ENCODE measurements at places on chromosomes 3 and 15. TPM values are rescaled to one million over a fixed set of nuclear protein-coding genes. Genes with fewer than 3 reads are reported as not detected.
A peak's percentile ranks its signal among the peaks of the same experiment; 100 is the strongest.

- no peaks in the 10 kb centered on the region for H3K4me1 ChIP-seq
- DNase-seq, result peak; percentile 12
- no peak overlapping the region for H3K27ac ChIP-seq
- H3K27me3 ChIP-seq, result no peaks in the 10 kb centered on the region
- no peak overlapping the region for H3K4me3 ChIP-seq
Measured at GRCh38 chr15:83869341-83869740, 215.4 kb downstream of the ADAMTSL3 start.

Gene TMEM207
- not detected for total RNA-seq

DNA sequence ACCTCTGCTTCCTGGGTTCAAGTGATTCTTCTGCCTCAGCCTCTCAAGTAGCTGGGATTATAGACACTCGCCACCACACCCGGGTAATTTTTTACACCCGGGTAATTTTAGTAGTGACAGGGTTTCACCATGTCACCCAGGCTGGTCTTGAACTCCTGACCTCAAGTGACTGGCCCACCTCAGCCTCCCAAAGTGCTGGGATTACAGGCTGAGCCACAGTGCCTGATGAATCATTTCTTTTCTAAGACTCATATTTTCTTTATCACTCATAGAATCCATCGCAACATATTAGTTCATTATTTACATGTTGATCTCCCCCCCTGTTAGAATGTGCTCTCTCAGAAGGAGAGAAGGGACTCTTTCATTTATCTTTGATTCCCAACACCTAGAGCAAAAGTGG lies 109.5 kb upstream of the PTPRG start:
- no peak for DNase-seq
- H3K27me3 ChIP-seq, result no peaks in the 10 kb centered on the region
- H3K4me3 ChIP-seq, result no peak overlapping the region
- peaks cover 21% of the 10 kb centered on the region for H3K4me1 ChIP-seq
- H3K27ac ChIP-seq, result no peak overlapping the region
- H3K36me3 ChIP-seq, result no peaks in the 10 kb centered on the region

- H3K27me3 ChIP-seq, result no peaks in the 10 kb centered on the region
- DNase-seq, result no peak
- no peak overlapping the region for H3K27ac ChIP-seq
- no peak overlapping the region for H3K4me3 ChIP-seq
- H3K4me1 ChIP-seq, result peaks cover 11% of the 10 kb centered on the region
- no peaks in the 10 kb centered on the region for H3K36me3 ChIP-seq
Measured at GRCh38 chr15:60347480-60348049, 50.2 kb downstream of the ANXA2 start.

DNA sequence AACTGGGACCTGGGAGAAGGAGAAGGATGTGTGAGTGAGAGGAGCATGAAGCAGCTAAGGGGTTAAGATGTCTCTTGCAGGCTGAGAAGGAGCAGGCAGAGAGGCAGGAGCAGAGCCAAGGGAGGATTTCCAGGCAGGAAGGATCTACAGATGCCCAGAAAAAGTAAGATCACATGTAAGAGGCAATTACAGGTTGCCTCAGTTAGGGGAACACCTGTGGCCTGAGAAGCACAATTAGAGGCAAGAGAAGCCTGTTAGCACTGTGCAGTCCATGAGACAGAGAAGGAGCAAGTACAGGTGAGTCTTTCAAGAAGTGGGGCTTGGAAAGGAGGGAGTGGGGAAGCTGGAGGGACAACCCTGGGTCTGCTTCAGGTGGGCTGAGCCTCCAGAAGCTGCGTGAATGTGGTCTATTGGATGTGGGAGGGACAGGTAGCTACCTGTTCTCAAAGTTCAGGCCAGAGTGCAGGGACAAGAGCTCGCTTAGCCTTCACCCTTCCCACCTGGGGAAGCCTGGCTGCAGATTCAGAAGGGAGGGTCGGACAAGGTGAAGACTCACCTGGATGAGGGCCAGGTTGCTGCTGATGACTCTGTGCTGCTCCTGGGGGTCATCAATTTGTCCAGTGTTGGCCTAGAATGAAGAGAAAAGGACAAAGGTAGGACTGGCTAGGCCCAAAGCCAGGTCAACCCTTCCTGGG lies 50.7 kb downstream of the SLC41A3 start:
- H3K27me3 ChIP-seq, result no peaks in the 10 kb centered on the region
- DNase-seq, result no peak
- H3K36me3 ChIP-seq, result no peaks in the 10 kb centered on the region
- H3K4me1 ChIP-seq, result no peaks in the 10 kb centered on the region
- H3K27ac ChIP-seq, result no peak overlapping the region

DNA sequence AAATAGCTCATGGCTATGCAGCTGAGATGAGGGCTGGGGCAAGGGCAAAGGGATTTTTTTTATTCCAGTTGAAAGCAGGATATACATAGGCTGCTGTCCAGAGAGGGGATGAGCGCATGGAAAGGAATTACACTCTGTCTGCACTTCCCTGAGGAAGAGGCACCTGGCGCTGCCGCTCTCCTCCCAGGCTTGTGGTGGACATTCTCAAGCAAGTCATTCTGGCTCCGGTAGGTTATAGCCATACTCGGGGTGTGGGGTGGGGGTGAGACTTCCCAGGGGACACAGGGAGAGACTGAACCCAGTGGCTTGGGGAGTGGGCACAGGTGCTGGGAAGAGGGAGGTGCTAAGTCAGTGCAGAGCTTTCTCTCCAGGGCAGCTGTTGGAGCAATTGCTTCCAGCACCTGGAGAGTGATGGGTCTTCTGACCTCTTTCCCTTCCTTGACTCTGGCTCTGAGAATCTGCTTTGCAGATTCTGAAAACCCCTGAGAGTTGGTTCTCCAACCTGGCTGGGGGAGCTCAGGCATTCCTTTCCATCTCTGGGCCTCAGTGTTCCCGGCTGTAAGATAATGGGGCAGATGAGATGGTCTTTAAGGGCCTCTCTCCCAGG lies 24.3 kb downstream of the CYP8B1 start:
- no peaks in the 10 kb centered on the region for H3K27me3 ChIP-seq
- H3K36me3 ChIP-seq, result no peaks in the 10 kb centered on the region
- H3K4me1 ChIP-seq, result peaks cover 5% of the 10 kb centered on the region
- H3K4me3 ChIP-seq, result no peak overlapping the region
- no peak overlapping the region for H3K27ac ChIP-seq
- DNase-seq, result no peak

- H3K4me3 ChIP-seq, result peak overlapping the region; percentile 66
- H3K27me3 ChIP-seq, result no peaks in the 10 kb centered on the region
- H3K36me3 ChIP-seq, result peaks cover 8% of the 10 kb centered on the region
- H3K4me1 ChIP-seq, result peaks cover 35% of the 10 kb centered on the region
- peak; percentile 38 for DNase-seq
- peak overlapping the region; percentile 94 for H3K27ac ChIP-seq
Measured at GRCh38 chr3:36991923-36992805, 767 bp downstream of the EPM2AIP1 start.

- H3K4me3 ChIP-seq, result no peak overlapping the region
- H3K36me3 ChIP-seq, result peaks cover 10% of the 10 kb centered on the region
- no peaks in the 10 kb centered on the region for H3K27me3 ChIP-seq
- peaks cover 8% of the 10 kb centered on the region for H3K4me1 ChIP-seq
Measured at GRCh38 chr3:64019271-64019670, 4.0 kb downstream of the PSMD6 start.
